Activated CD8-positive, alpha-beta memory T cell treated with anti-CD3 and anti-CD28 coated beads for 1 hour (primary cell): ENCODE measurements at places on chromosomes 16 and 17.

DNA sequence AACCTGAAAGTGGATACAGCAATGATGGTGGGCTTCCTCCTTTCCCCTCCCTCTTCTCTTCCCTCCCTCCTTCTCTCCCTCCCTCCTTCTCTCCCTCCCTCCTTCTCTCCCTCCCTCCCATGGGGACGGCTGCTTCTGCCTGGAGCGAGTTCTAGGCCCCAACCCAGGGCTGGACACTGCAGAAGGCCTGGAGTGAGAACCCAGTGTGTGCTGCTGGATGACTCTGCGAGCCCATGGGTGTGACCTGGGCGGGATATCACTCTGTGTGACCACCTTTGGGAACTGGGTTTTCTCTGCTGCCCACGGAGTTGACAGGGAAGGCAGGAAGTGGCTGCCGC is 242.6 kb upstream of the GSE1 start:
- DNase-seq: no peak

GRCh38 chr17:81436294-81436849 is 41.1 kb downstream of the BAHCC1 start:
- no peak for DNase-seq

DNA sequence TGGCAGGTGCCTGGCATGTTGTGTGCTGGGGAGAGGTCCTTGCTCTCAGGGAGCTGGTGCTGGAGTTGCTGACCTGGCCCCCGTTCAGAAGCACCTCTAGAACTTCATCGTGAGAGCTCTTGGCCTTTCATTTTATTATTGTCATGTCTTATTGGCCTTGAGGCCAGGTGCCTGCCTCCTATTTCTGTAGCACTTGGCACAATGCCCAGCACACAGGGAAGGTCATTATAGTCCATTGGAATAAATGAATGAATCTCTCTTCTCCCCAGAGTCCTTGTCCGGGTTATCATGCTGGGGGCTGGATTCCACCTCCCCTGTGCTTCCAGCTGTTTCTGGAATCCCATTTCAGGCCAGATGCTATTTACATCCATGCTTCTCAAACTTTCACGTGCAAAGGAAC is 169.2 kb downstream of the HAPSTR1 start:
- DNase-seq: no peak

GRCh38 chr17:15885770-15886169 is 59.2 kb upstream of the ADORA2B start:
- no peak for DNase-seq

GRCh38 chr17:30351735-30352134 is 17.9 kb upstream of the TMIGD1 start:
- DNase-seq: no peak

- no peak for DNase-seq
Observed at GRCh38 chr16:89052890-89053724, 40.5 kb upstream of the ACSF3 start.

DNA sequence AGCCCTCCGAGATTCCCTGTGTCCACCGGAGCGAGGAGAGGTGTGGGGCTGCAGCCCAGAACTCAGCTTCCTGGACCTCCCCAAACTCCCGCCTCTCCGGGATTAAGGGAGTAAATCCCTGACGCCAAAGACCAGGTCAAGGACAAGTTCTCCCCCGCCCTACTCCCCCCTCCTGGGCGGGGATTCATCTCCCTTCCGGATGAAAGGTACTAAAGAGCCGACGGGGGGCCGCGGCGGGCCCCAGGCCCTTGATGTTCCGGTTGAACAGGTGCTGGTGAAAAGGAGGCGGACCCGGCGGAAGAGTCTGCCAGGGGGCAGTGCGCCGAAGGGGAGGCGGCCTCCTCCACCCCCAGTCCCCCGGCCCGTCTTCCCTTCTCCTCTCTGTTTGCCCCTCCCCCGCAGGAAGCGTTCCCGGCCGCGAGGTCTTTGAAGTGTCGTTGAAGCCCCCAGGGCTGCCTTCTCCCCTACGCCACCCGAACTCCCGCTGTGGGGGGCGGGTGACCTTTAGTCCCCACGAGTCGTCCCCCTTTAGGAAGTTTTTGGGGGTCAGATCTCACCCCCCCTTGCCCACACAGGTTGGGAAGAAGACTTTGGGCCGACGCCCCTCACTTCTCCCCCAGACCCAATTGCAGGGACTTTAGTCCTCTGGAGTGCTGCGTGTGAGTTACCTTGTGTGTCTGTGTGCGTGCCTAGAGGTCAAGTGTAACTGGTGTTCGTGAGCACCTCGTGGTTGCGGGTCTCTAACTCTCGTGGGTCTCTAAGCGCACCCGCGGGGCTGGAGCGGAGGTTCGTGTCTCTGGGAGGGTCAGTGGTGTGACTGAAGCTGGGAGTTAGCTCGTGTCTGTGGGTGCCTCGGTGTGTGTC is 1.1 kb upstream of the MLLT6 start:
- DNase-seq: peak; percentile 42

DNA sequence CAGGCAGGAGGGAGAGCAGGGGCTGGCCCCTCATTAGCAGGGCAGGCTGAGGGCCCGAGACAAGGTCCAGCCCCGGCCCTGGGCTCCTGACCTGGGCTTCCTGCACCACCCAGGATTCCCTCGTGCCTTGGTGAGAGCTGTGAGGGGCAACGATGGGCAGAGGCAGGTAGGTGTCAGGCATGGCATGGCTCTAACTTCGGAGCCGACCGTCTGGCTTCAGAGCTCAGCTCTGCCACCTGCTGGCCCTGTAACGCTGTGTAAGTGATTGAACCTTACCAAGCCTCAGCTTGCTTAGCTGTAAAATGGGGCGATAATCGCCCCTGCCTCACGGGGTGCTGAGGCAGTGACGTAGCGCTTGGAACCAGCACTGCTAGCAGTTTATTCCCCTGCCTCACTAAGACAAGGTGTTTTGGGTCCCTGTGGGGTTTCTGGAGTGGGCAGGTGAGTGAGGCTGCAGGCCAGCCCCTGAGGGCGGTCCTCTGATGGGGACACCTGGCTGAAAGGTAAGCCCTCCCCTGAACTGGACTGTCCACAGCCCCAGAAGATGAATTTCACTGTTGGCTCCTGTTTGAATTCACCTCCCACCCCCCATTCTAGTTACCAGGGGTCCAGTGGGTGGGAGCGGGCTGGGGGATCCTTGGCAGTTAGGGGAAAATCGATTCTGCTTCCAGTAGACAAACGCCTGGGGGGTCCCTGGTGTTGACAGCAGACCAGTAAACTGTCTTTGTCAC is 184.8 kb upstream of the GSE1 start:
- no peak for DNase-seq

DNA sequence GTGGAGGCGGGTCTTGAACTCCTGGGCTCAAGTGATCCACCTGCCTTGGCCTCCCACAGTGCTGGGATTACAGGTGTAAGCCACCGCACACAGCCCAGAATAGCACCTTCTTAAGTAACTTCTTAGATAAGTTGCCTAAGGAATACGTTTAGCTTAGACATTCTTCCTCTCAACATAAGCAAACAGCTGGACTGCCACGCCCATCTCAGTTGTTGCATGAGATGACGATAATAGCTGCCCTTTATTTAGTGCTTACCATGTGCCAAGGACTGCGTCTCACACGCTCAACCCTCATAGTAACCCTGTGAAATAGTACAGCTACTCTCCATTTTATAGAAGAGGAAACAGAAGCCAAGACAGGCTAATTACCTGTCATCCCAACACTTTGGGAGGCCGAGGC is 11.8 kb downstream of the HASPIN start:
- no peak for DNase-seq

- DNase-seq: no peak
Observed at GRCh38 chr17:39116224-39116623, 35.2 kb downstream of the PLXDC1 start.

GRCh38 chr16:67562918-67563707 is 787 bp downstream of the CTCF start:
- DNase-seq: peak; percentile 26

DNA sequence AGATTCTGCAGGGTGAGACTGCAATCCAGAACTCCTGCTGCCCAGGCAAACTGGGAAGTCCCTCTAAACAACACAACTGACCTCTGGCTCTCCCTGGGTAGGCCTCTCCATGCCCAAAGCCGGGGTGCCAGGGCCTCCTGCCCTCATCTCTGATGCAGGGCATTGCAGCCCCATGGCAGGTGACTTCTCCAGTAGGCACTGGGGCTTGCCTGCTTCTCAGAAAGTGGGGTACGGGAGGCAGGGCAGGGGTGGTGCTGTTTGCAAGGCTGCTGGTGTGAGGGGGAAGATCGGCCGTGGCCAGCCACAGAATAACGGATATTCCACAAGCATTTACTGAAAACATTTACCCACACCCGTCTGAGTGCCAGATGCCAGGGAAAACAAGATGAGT is 4.1 kb upstream of the GPRC5C start:
- DNase-seq: no peak
